ENCODE measurements at places on chromosomes 1 and 21. TPM values are rescaled to one million over a fixed set of nuclear protein-coding genes. Genes with fewer than 3 reads are reported as not detected.

GRCh38 chr1:154970631-154971340, at the start of gene SHC1:
Gene SHC1, minus strand, starts transcription at chr1:154970747. Its CDS starts 221 bp downstream, at chr1:154970526.
- H3K4me3 ChIP-seq = peak within 1 kb of the TSS; percentile 30
- peak; percentile 96 for DNase-seq
- H3K4me1 ChIP-seq = peaks cover 8% of the 10 kb centered on the region
- no peaks in the 10 kb centered on the region for H3K27me3 ChIP-seq
- no peaks in the 10 kb centered on the region for H3K36me3 ChIP-seq

DNA sequence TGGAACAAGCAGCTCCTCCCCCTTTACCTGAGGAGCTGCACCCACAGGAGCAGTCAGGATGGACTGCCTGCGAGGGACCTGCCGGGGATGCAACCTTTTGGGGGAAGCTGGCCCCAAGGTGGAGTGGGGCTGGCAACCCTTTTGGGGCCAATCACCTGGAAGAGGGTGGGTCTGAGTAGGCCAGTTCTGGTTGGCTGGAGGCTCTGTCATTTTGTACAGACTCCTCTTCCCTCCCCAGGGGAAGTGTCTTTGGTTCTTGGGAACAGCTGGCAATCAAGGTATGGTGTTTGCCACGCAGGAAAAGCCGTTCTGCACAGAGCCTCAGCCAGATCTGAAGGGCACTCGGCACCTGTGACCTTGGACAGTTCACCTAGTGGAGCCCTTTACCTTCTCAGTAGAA, 280 bp upstream of the A3GALT2 start:
- H3K36me3 ChIP-seq = no peaks in the 10 kb centered on the region
- H3K27me3 ChIP-seq = no peaks in the 10 kb centered on the region
- no peak overlapping the region for H3K4me3 ChIP-seq
- no peaks in the 10 kb centered on the region for H3K4me1 ChIP-seq
- no peak for DNase-seq

RXRG gene
- total RNA-seq = under 0.01 TPM

C1QA gene
- total RNA-seq = 33.1 TPM

SLC25A34 gene
- 2.1 TPM for total RNA-seq

All from uterus (tissue), 4 donors.